ENCODE measurements at places on chromosomes 16 and 17.

DNA sequence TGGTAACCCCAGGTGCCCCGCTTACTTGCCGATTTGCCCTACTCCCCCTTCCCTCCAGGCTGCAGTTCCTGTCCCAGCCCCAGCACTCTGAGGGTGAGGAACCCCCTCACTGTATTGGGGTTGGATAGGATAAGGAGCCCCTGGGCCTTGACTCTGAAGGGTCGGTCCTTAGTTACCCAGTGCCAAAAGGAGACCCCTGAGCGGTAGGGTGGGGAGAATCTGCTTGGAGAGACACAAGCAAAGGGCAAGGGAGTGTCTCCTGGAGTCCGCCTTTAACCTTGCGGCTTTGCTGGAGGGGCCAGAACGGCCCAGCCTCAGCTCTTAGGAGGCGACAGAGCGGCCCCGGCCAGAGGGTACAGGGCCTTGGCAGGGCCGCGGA, 13.0 kb downstream of the CARD14 start:
- DNase-seq: no peak

GRCh38 chr17:35728551-35728950, 2.9 kb upstream of the RASL10B start:
- no peak for DNase-seq

DNA sequence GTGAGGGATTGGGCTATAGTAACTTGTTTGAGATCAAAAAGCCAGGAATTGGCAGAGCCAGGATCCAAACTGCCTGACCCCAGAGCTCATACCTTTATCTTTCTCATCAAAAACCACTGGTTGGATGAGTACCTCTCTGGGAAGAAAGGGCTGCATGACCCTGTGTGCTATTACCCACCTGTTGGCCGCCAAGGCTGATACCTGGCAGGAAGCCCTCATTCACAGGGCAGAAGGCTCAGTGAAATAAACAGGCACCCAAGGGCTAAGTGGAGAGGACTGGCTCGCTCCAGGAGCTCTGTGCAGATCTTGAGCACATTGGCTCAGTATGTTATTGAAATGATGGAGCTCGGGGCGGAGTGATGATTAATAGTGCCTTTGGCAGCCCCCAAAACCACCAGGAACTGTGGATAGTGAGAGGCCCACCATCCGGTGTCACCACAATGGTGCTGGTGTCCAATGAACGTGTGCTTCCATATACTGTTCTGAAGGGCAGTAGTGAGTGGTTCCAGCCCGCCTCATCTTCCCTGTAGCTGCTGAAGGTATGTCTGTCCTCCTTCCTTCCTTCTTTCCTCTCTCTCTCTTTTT, 197.6 kb downstream of the MSI2 start:
- DNase-seq: no peak

DNA sequence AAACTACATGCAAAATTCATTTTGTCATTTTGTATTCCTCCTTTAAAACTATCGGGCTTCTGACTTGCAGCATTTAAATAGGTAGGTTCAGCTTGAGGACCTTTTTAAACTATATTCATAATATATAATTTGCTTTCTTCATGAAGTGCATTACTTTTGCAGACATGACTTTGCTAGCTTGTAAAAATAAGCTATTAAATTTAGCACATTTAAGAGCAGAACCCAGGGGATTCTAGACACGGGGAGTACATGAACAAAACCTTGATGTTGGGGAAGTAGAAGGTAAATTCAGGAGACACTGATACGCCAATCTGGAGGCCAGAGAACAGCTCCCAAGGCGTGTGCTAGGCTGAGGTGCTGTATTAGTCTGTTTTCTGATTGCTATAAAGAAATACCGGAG, 32.3 kb upstream of the NUDT7 start:
- DNase-seq: no peak

DNA sequence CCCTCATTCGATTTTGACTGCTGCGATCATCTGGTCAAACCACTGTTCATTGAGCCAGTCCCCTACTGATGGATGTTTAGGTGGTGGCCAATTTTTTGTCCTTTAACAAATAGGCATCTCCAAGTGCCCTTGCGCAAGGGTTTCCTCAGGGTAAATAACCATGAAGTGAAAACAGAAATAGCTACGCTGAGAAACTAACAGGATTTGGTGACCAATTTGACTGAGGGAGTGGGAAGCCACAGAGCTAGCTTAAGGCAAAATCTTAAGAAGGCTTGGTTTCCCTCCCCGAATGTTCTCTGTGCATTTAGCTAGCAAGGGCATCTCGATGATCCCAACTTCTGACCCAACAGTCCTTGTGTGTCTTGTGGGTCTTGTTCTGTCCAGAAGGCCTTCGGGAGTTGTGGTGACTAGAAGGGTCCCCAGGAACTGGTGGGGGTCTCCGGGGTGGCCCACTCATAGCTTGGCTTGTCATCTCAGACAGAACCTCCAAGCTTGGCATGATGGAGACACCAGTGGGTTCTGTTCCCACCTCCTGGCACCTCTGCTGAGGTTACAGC, 117.2 kb downstream of the SOCS1 start:
- DNase-seq: no peak

- DNase-seq: no peak
These were observed 1.4 kb upstream of the KRT28 start for GRCh38 chr17:40801157-40801556.
